ENCODE measurements at places on chromosomes 1 and 21.

DNA sequence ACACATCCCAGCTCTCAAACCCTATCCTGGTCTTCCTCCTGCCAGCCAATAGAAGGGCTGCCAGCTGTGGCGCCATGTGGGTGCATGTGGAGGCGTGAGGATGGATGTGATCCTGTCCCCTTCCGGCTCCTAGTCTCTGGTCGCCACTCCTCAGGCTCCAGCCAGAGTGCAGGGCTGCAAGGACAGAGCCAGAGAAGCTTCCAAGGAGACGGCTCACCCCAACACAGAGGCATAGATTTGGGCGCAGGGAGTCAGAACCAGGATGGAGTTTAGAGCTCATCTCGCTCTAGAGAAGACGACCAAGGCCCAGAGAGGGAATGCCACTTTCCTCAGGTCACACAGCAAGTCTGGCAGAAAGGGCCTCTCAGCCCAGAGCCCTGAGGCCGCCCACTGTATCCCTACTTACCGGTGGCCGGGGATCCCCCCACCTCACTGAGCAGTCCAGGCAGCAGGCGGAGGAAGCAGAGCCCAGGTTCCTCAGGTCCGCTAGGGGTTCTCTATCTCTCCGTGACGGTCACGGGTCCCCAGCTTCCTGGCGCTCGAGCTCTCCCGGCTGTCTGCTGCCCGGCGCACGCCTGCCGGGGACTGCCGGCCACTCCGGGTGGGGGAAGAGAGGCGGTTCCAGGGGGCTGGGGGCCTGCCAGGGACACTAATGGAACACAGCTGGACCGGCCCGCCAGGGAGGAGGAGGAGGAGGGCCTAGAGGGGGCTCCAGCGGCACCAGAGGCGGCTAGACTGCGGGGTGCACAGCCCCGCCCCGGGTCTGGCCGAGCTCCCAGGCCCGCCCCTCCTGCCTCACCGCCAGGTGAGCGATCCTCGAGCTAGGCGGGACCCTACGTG, at the start of gene COL16A1:
TSS of gene COL16A1 (minus strand) at position 587 of the 840 bp plus-strand sequence. CDS start 1,824 bp downstream, outside the sequence.
- no peak for DNase-seq

GRCh38 chr21:16071092-16071491, 341.3 kb downstream of the USP25 start:
- DNase-seq, result no peak

GRCh38 chr21:35779690-35780570, 280.4 kb downstream of the SETD4 start:
- DNase-seq, result no peak

DNA sequence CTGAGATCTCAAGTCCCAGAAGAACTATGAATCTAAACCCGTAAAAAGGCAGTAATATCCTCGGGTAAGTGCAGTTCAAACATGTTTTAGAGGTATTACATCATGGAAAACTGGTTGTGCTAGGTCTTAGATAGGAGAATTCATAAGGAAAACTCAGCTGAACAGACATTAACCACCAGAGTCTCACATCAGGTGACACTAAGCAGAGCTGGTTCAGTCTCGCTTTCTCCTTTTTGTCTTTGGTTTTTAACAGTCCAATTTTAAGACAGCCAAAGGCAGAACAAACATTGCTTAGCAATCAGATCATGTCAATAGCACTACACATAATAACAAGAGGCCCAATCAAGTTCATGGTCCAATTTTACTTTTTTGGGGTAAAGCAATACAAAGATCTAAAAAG, 63.1 kb upstream of the MUTYH start:
- no peak for DNase-seq

GRCh38 chr1:93595743-93596142, 85.9 kb downstream of the BCAR3 start:
- DNase-seq, result no peak

GRCh38 chr21:18518054-18518481, 114.5 kb upstream of the TMPRSS15 start:
- DNase-seq, result no peak

GRCh38 chr1:163933437-163933836, 611.7 kb downstream of the NUF2 start:
- DNase-seq, result no peak

- no peak for DNase-seq
Measured at GRCh38 chr1:10980094-10980577, 32.3 kb upstream of the TARDBP start.

GRCh38 chr1:31955917-31956736, 18.0 kb upstream of the PTP4A2 start:
- DNase-seq, result peak; percentile 59

DNA sequence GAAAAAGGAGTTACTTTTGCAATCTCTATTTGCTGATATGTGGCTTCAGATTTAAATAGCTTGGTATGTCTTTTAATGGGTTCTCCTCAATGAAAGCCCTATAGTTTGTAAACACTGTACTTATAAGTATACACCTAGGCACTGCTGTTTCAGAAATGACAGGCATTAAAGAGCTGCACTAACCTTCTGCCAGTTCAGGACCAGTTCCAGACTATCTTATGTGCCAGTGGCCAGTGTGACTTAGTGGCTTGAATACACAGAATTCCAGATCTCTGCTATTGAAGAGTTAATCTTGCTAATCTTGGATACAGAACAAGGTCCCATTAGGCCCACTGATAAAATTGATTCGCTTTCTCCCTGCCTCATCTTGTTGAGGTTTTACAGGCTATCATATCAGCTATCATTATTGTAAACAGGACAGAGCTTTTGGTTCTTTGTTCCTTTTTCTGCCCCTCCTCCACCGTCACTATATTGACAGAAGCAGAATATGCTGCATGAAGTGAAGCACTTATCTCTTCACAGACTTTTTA, 337.5 kb downstream of the LRRIQ3 start:
- DNase-seq, result no peak

DNA sequence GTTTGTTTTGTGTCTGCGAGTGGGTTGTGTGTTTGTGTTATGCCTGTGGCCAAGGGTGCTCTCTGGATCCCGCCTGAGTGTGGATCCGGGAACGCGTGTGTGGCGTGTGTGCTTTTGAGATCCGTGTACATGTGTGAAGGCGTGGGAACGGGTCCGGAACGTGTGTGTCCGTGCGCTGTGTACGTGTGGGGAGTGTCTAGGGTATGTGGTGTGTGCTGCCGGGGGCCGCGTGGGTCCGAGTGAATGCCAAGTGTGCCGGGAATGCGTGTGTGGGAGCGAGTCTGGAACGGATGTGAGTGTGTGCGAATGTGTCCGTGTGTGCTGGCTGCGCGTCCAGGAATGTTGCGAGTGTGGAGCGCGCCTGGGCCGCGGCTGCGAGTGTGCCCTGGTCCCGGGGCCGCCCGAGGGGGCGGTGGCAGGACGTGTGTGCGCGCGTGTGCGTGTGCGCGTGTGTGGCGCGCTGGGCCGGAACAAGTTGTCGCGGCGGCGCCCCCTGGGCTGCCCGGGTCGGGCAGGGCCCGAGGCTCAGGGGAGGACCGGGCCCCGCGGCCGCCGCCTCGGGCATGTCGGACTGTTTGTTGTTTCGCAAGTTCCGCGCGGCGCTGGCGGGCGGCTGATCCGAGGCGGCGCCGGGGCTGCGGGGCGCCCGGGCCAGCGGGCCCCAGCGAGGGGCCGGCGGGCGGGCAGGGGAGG, 953 bp downstream of the PTPRU start:
- DNase-seq, result no peak

- DNase-seq, result no peak
Measured at GRCh38 chr1:156103521-156103947, 11.0 kb upstream of the LMNA start.

DNA sequence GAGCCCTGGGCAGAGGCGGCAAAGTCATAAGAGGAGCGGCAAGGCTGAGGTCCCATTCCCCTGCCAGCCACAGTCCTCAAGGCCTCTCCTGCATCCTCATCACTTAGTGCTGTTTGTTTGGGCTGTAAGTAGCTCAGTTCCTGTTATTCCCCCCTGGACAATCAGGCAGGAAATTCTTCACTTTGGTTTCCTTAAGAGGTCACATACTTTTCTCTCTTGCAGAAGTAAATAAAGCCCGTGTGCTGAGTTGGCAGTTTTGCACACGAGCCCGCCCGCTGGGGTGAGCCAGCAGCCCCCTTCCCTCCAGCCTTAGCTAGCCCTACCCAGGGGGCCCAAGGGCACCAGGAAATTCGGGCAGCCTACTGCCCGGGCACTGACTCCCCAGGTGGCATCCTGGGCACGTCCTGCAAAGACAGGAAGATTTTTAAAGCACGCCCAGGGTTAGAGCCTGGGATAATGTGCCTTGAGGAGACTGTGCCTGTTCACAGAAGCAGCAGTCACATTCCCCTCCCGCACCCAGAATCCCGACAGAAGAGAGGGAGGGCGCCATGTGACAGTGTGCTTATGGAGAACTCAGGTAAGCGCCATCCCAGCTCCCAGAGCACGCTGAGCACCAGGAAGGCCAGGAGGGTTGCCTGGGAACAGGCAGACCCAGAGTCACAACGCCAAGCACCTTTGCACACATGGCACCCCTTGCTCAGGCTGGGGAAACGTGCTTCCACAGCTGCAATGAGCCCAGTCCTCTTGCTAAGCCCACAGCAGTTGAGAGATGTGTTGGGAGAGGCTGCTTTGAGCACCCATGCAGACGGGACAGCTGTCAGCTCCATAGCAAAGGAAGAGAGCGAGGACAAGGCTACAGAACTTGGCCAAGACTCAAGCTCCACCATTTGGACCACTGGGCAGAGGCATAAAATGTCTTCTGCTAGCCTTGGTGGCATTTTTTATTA, 144.5 kb upstream of the TMEM51 start:
- DNase-seq, result no peak

- no peak for DNase-seq
Measured at GRCh38 chr1:181050922-181051321, 17.1 kb downstream of the MR1 start.

- DNase-seq, result no peak
Measured at GRCh38 chr1:92442351-92442750, 44.4 kb downstream of the GFI1 start.

DNA sequence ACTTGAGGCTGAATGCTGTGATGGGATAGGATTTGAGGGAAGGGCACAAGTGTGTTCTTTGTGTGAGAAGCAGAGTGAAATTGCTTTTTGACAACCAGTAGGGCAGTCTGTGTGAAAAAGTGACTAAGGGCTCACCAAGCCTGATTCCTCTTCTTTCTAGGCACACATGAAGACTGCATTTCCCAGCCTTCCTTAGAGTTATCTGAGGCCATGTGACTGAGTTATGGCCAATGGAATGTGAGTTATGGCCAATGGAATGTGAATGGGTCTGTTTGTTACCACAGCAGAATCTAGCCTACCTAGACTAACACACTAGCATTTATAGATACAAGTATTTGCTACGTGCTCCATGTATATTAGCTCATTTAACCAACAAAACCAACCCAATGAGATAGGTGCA, 35.3 kb upstream of the DIRAS3 start:
- no peak for DNase-seq

DNA sequence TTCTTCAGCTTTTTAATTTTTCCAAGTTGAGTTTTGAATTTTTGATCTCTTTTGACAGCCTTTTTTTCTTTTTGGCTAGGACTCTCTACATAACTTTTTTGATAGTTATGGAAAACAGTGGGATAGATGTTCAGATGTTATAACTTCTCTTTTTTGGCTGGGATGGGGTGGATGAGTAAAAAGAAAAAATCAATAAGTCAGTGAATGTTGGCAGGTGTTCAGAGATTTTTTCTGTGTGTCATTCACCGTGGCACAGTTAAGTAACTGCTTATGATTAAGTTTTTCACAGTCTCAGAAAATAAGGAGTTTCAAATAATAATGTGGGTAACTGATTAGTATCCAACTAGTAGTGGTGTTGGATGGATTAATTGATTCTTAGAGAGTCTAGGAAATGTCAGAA, 24.0 kb downstream of the HS2ST1 start:
- no peak for DNase-seq

DNA sequence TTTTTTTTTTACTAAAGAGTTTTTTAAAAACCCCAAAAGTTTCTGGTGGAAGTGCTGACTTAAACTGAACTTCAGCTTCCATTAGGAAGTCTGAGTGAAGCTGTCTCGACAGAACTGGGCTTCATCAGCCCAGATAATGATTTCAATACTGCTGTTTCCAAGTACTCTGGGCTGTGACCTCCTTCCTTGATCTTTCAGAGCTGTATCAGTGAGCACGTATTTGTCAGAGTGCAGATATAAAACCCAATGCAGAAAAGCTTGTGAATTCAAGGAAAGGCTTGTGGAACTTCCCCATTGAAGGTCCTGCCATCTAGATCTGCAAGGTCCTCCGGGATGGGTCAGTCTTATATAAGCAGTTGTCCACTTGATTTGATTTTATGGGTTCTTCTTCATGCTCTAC, 50.1 kb upstream of the RGS21 start:
- DNase-seq, result no peak

- DNase-seq, result no peak
Measured at GRCh38 chr1:53631622-53632310, 107.2 kb downstream of the GLIS1 start.

DNA sequence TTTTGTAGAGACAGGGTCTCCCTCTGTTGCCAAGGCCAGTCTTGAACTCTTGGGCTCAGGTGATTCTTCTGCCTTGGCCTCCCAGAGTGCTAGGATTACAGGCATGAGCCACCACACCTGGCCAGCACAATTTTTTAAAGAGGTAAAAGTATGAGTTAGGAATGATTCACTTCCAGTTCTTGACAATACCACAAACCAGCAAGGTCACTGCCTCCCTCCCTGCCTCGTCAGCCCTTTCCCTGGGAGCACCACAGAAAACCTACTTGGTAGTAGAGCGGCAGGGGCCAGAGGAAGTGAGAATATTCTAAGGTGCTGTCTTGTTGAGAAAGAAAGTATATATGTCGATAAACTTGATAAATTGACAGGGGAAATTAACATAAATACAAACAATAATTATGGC, 10.8 kb upstream of the CDA start:
- no peak for DNase-seq

DNA sequence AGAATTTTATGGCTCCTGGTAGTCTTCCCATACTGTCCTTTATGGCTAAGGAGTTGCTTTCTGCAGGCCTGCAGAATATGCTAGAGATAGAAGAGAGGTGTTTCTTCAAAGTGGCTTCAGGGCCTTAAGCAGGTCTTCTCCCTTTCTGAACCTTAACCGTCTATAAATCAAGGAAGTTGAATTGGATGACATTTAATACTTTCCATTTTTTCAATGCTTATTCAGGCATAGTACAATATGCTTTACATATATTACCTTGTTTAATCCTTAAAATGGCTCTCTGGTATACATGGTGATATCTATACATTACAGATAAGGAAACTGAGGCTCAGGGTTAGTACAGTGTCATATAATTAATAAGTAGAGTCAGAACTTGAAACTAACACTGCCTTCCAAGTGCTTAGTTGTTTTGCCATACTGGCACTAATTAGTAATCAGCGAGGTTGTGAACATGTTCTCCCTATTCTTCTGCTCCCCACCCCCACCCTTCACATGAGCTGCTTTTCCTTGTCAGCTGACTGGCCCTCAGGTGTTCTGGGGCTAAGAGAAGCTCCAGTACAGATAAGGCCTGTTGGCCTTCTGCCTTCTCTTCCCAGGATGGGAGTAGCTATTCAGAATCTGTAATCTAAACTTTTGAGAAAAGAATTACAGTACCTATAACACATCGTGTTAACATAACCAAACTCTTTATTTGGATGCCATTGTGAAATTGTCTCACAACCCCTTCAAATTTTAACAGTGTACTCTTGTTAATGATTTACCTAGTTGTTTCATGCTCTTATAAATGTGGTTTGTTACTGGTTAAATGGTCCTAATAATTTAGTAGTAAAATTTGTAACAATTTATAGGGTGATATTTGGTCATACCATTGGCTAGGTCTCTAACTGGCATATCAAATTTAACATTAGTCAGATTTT, 13.6 kb downstream of the NFYC start:
- DNase-seq, result no peak

- DNase-seq, result no peak
Measured at GRCh38 chr1:107196973-107197562, 56.2 kb downstream of the NTNG1 start.

GRCh38 chr1:47709019-47709871, 271.4 kb downstream of the FOXD2 start:
- no peak for DNase-seq

GRCh38 chr1:201786824-201787223, 42.1 kb upstream of the IPO9 start:
- no peak for DNase-seq
